ENCODE measurements at places on chromosomes 6 and 20. TPM values are rescaled to one million over a fixed set of nuclear protein-coding genes. Genes with fewer than 3 reads are reported as not detected.

DNA sequence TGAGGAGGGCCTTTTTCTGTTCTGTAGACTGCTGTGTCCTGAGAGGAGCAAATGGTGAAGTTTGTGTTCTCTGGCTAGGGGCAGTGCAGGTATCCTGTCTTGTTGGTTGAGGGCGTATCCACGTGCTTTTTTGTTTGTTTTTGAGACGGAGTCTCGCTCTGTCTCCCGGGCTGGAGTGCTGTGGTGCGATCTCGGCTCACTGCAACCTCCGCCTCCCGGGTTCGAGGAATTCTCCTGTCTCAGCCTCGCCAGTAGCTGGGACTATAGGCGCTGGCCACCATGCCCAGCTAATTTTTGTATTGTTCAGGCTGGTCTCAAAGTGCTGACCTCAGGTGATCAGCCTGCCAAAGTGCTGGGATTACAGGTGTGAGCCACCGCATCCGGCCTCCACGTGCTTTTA, 10.8 kb upstream of the PXDC1 start:
- no peaks in the 10 kb centered on the region for H3K27me3 ChIP-seq
- no peak for DNase-seq
- no peaks in the 10 kb centered on the region for H3K36me3 ChIP-seq
- no peak overlapping the region for H3K4me3 ChIP-seq
- H3K4me1 ChIP-seq = 0 out of 2 replicates have a peak, but pooled peaks cover 2% of the 10 kb centered on the region

Gene OLIG3
- total RNA-seq = not detected

Gene LINC00237
- 0.14 TPM for total RNA-seq

Gene TAGAP
- 16.2 TPM for total RNA-seq

GRCh38 chr6:146990284-146990683, 213.9 kb upstream of the STXBP5 start:
- no peaks in the 10 kb centered on the region for H3K27me3 ChIP-seq
- H3K4me3 ChIP-seq = no peak overlapping the region
- H3K36me3 ChIP-seq = no peaks in the 10 kb centered on the region
- H3K27ac ChIP-seq = no peak overlapping the region

Gene FAM184A
- total RNA-seq = 8.4 TPM

DNA sequence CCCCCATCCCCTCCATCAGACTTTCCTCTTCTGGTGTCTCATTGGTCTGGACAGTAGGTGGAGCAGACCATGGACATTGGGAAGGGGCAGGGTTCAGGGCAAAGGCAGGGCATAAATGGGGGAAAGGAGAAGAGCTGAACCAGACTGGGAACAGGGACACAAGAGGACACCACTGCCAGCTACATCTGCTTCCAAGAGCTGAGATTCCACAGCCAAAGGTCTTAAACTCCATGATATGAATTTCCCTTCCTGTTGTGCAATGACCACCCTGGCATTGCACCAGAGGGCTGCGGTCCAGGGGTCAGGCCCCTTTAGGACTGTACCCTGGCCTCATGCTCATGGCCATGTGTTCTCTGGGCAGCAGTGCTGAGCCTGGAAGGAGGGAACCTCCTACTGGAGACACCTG, 137.9 kb downstream of the MAFB start:
- H3K27me3 ChIP-seq = no peaks in the 10 kb centered on the region
- DNase-seq = no peak
- H3K27ac ChIP-seq = no peak overlapping the region
- no peak overlapping the region for H3K4me3 ChIP-seq
- H3K4me1 ChIP-seq = no peaks in the 10 kb centered on the region

GRCh38 chr6:41255638-41256246, 27.6 kb downstream of the TREML4 start:
- no peak for DNase-seq
- H3K27me3 ChIP-seq = no peaks in the 10 kb centered on the region
- no peak overlapping the region for H3K27ac ChIP-seq
- no peaks in the 10 kb centered on the region for H3K36me3 ChIP-seq
- no peak overlapping the region for H3K4me3 ChIP-seq

- no peaks in the 10 kb centered on the region for H3K4me1 ChIP-seq
- no peaks in the 10 kb centered on the region for H3K36me3 ChIP-seq
- H3K4me3 ChIP-seq = no peak overlapping the region
- DNase-seq = no peak
- H3K27ac ChIP-seq = no peak overlapping the region
- no peaks in the 10 kb centered on the region for H3K27me3 ChIP-seq
Observed at GRCh38 chr6:154086510-154086909, 47.5 kb downstream of the OPRM1 start.

- no peak overlapping the region for H3K4me3 ChIP-seq
- H3K36me3 ChIP-seq = no peaks in the 10 kb centered on the region
- H3K27ac ChIP-seq = no peak overlapping the region
- no peaks in the 10 kb centered on the region for H3K27me3 ChIP-seq
- no peaks in the 10 kb centered on the region for H3K4me1 ChIP-seq
Observed at GRCh38 chr6:132209351-132209750, 191.9 kb downstream of the MOXD1 start.

GRCh38 chr20:46206025-46206424, 87.9 kb downstream of the CD40 start:
- no peaks in the 10 kb centered on the region for H3K4me1 ChIP-seq
- DNase-seq = no peak
- no peaks in the 10 kb centered on the region for H3K27me3 ChIP-seq
- H3K4me3 ChIP-seq = no peak overlapping the region
- H3K36me3 ChIP-seq = no peaks in the 10 kb centered on the region

DNA sequence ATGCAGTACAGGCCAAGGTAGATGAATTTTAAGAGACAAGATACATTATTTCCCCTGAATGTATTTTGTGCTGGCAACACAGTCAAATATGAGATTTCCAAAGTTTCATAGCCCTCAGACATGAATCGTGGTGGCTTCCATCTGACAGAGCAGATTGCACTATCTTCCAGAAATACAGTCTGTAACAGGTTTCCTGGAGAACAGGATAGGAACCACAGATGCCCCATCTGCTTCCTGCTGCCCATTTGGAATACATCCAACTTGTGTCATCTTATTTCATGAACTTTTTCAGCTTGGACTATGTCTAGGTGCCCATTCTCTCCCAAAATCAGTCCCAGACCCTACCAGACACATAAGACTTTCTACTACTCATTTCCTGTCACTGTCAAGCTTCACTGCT, 426.0 kb downstream of the KIF16B start:
- H3K27ac ChIP-seq = no peak overlapping the region
- no peaks in the 10 kb centered on the region for H3K4me1 ChIP-seq
- no peaks in the 10 kb centered on the region for H3K27me3 ChIP-seq
- no peaks in the 10 kb centered on the region for H3K36me3 ChIP-seq

Gene DEFB132
- not detected for total RNA-seq

Gene RIMS4
- total RNA-seq = not detected

Gene HLA-DPA1
- total RNA-seq = 571 TPM

DNA sequence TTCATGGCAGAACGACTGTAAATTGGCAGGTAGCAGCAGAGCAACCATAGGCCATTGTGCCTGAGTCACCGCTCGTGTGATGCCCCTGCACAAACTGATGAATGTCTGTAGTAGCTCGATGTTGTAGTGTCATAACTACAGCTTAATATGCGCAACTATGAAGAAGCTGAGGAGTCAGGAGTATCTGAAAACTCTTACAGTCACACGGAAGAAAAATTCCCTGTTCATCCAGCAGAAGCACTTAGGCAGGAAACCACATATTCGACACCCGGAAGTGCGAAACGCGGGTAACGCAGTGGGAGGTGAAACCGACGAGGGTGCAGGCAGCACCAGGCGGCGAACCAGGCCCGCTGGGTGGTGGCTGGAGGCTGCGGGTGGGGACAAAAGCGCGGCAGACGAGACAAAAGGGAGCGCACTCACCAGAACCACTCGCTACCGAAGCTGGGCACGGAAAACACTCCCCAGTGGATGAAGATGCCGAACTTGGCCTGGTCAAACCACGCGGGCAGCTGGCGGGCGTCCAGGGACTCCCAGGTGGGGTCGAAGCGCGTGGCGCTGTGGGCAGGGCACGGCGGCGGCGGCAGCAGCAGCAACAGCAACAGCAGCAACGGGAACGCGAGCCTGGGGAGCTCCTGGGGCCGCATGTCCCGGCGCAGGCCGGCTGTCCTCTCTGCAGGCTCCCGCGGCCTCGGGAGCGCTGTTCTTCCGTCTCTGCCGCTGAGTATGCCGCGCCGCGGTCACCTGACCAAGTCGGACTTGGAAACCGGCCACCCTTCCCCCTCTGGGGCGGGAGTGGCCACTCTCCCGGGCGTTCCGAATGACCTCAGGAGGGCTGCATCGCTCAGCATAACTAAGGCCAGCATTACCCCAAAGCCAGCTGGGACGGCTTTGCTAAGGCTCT, at the start of gene FUCA2:
Gene FUCA2, minus strand, starts transcription at position 730 of the 901 bp plus-strand sequence. Its CDS starts 86 bp downstream, at position 644.
- H3K27me3 ChIP-seq = no peaks in the 10 kb centered on the region
- H3K36me3 ChIP-seq = no peaks in the 10 kb centered on the region
- H3K4me1 ChIP-seq = peaks cover 18% of the 10 kb centered on the region
- H3K4me3 ChIP-seq = no peak within 1 kb of the TSS
- no peak within 1 kb of the TSS for H3K27ac ChIP-seq

Gene SNX9
- total RNA-seq = not detected

Gene C20orf141
- total RNA-seq = not detected

DNA sequence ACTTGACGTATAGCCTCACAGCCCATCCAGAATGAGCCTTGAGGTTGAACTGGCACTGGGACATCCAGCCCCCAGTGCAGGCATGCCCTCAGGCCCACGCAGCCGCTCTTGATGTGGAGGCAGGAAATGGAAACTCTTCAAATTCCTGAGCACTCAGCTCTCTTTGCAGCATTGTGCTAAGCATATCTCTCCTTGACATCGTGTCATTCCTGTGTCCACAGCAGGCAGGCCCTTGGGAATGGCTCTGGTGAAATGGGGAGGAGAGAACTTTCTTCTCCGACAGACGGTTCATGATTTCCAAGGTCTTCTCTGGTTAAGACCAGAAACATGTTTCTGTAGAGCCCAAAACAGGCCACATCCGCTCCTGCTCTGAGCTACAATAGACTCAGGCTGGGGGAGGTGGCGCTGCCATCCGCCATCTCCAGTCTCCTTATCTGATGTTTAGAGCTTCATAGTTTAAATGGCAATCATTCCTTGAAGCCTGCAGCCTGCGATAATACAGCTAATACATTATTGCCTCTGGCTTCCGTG, 248.8 kb downstream of the CDH4 start:
- no peak overlapping the region for H3K4me3 ChIP-seq
- no peaks in the 10 kb centered on the region for H3K4me1 ChIP-seq
- H3K36me3 ChIP-seq = no peaks in the 10 kb centered on the region
- no peak overlapping the region for H3K27ac ChIP-seq
- no peak for DNase-seq

Gene BTBD3
- total RNA-seq = not detected

- H3K27ac ChIP-seq = no peak overlapping the region
- no peaks in the 10 kb centered on the region for H3K27me3 ChIP-seq
- H3K36me3 ChIP-seq = no peaks in the 10 kb centered on the region
- no peak overlapping the region for H3K4me3 ChIP-seq
- H3K4me1 ChIP-seq = no peaks in the 10 kb centered on the region
Observed at GRCh38 chr6:19535351-19535750, 301.8 kb upstream of the ID4 start.

Gene PI3
- total RNA-seq = not detected

Gene EMILIN3
- not detected for total RNA-seq

DNA sequence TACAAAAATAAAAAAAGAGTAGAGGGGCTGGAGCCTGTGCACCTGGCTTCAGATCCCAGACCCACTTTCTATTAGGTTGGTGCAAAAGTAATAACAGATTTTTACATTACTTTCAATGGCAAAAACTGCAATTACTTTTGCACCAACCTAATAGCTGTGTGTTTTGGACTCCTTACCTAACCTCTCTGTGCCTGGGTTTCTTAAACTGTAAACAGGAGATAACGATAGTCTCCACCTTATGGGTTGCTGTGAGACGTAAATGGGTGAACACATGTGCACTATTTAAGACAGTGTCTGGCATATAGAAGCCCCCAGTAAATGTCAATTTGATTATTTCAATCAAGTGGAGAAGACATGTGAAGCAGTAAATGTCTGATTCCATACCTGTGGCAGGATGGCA, 89.7 kb downstream of the TFAP2C start:
- DNase-seq = no peak
- H3K36me3 ChIP-seq = no peaks in the 10 kb centered on the region
- H3K4me1 ChIP-seq = peaks cover 21% of the 10 kb centered on the region
- H3K27me3 ChIP-seq = no peaks in the 10 kb centered on the region

GRCh38 chr6:167558246-167559177, 233.6 kb downstream of the TTLL2 start:
- H3K27me3 ChIP-seq = no peaks in the 10 kb centered on the region
- H3K4me3 ChIP-seq = no peak overlapping the region
- H3K4me1 ChIP-seq = no peaks in the 10 kb centered on the region

- peaks cover 27% of the 10 kb centered on the region for H3K36me3 ChIP-seq
- DNase-seq = peak; percentile 73
- H3K27me3 ChIP-seq = no peaks in the 10 kb centered on the region
- H3K27ac ChIP-seq = peak overlapping the region; percentile 61
Observed at GRCh38 chr6:80003826-80004172, 650 bp upstream of the TTK start.

Gene SLC22A23
- total RNA-seq = not detected

- H3K36me3 ChIP-seq = no peaks in the 10 kb centered on the region
- no peak overlapping the region for H3K27ac ChIP-seq
- DNase-seq = no peak
- H3K4me3 ChIP-seq = no peak overlapping the region
- no peaks in the 10 kb centered on the region for H3K4me1 ChIP-seq
- no peaks in the 10 kb centered on the region for H3K27me3 ChIP-seq
Observed at GRCh38 chr6:84848960-84849359, 84.6 kb upstream of the TBX18 start.

Gene NMBR
- not detected for total RNA-seq

DNA sequence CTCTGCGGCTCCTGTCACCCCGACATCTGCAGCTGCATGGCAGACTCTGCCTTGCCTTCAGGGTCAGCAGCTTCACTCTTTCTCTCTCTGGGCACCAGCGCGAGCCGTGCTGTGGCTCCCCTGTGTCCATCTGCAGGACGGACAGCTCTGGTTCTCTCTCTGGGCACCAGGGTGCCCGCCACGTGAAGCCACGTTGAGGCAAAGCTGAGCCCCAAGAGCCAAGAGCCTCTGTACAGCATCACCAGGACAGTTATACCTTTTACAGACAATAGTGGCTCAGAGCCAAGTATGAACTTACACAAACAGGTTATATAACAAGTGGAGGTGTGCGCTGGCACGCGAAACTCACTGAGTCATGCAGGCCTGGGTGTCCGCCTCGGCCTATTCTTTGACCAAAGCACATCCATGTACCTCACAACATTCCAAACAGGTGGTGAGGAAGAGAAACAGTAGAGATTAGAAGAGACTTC, 50.8 kb downstream of the FAM50B start:
- no peaks in the 10 kb centered on the region for H3K4me1 ChIP-seq
- no peak for DNase-seq

Gene CCN2
- not detected for total RNA-seq

Gene REM1
- not detected for total RNA-seq

DNA sequence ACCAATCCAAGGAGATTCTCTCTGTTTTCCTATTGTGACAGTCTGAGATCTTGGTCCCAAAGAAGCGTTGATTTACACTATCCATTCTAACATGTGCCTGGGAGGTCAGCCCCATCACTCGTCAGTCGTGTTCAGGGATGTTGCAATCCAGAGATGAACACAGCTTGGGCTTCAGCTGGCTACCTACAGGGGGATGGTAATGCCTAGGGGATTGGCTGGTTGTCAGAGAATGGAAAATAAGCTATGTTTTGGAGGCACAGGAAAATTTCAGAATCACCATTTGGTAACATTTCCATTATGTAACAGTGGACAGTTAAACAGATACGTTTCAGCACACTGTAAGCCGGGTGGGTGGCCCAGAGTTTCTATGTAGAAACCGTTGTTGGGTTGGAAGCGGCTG, 147.1 kb upstream of the RALGAPA2 start:
- no peak overlapping the region for H3K27ac ChIP-seq
- no peaks in the 10 kb centered on the region for H3K4me1 ChIP-seq
- no peak overlapping the region for H3K4me3 ChIP-seq
- H3K27me3 ChIP-seq = no peaks in the 10 kb centered on the region
